Stimulated activated CD4-positive, alpha-beta T cell treated with anti-CD3 and anti-CD28 coated beads, Interleukin-1b, Interleukin-23, amount 100 ng/mL, for 24 hours (primary cell): ENCODE measurements at places on chromosomes 11 and 22.

DNA sequence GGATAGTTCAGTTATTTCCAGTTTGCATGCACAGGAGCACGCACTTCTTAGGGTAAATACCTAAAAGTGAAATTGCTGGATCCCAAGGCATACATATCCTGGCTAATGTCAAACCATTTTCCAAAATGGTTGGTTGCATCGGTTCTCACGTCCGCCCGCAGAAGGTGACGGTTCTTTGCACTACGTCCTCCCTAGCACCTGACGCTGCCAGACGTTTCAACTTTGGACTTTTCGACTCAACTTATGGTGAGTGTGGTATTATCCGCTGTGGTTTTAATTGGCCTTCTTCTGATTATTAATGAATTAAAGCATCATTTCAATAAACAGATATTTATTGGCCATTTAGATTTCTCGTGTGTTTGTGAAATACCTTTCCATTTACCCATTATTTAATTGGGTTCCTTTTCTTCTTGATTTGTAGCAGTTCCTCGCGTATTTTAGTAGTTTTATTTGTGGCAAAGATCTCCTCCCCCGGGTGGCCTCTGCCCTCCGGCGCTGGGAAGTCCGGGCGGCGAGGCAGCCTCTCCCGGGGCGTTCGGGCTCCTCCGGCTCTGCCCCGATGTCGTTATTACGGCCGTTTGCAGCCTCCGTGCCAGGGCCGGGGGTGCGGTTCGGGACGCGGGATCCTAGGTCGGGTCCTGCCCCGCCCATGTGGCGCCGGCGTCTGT, at the start of gene JHY:
JHY (plus strand) TSS at position 571 of the 668 bp plus-strand sequence. CDS start 3,091 bp downstream, outside the sequence.
- DNase-seq = peak; percentile 25

- DNase-seq = no peak
Observed at GRCh38 chr22:32106930-32107329, 52.2 kb downstream of the C22orf42 start.

- no peak for DNase-seq
Observed at GRCh38 chr22:36612458-36612857, 83.5 kb upstream of the EIF3D start.

- no peak for DNase-seq
Observed at GRCh38 chr22:48393041-48393370, 1434.7 kb downstream of the BRD1 start.

GRCh38 chr11:65588199-65589054, 7.2 kb downstream of the KCNK7 start:
- peak; percentile 60 for DNase-seq

DNA sequence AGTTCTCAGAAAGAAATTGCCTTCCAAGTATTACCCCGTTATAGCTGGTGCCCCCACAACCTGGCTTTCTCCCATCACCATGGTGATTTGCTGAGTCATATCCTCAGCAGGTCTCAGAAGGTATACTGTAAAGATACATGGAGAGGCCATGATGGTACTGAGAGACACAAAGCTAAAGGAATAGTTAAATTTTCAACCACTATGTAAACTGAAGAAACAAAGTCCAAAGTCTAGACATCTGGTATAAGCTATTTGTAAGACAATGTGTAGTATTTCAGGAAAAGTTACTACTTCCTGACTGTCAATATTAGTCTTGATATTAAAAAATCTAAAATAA, 377.1 kb downstream of the DCDC1 start:
- no peak for DNase-seq

- no peak for DNase-seq
Observed at GRCh38 chr11:13928566-13929251, 33.8 kb upstream of the SPON1 start.

DNA sequence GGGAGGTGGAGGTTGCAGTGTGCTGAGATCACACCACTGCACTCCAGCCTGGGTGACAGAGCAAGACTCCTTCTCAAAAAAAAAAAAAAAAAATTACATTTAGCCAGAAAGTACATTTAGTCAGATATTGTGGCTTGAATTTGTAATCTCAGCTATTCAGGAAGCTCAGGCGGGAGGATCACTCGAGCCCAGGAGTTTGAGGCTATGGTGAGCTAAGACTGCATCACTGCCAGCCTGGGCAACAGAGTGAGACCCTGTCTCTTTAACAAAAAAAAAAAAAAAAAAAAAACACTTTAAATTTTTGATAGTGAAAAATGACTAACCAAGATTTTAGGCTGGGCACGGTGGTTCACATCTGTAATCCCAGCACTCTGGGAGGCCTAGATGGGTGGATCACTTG, 27.3 kb downstream of the MRTFA start:
- no peak for DNase-seq

GRCh38 chr11:122628810-122629555, 26.5 kb upstream of the UBASH3B start:
- peak; percentile 48 for DNase-seq

DNA sequence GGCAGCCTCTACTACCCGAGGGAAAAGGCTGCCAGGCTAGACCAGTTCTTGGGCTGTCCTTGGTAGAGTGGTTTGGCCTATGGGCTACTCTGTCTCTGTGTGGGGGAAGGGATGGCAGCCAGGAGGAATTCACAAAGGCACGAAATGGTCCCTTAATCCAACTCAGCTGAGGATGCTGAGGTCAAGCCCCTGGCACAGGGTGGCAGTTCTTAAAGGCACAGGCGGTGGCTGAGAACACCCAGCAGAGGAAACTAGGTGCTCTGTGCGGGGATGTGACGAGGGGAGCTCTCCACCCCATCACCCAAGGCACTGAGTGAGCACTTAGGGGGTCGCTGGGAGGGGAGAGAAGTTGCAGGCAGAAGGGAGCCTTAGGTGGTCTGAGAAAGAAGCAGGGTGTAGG, at the start of gene MFRP:
MFRP (minus strand) TSS at position 101 of the 400 bp plus-strand sequence. CDS start 192 bp downstream, outside the sequence.
- DNase-seq = no peak

- DNase-seq = peak; percentile 27
Observed at GRCh38 chr22:22235558-22235957, 9.0 kb upstream of the VPREB1 start.

- no peak for DNase-seq
Observed at GRCh38 chr11:80960381-80961029, 1519.7 kb upstream of the TENM4 start.

DNA sequence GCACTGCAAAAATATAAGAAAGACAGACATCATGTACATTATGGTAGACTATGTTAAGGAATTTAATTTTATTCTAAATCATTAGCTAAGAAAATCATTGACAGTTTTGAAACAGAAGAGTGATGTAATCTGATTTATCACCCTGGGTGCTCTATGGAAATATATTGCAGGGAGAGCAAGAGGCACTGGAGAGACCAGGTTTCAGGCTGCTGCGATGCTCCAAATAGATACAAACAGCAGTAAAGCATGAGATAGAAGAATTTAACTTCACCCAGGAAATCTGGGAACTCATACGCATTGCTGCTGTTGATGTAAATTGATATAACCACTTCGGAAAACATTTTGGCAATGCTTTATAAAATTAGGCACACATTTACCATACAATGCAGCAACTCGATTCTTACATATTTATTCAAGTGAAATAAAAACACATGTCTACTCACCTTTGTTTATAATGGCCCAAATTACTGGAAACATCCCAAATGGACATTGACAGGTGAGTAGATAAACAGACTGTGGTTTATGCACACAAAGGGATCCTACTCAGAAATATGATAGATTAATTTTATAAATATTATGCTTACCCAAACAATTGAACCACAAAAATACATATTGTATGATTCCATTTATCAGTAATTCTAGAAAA, 535.1 kb upstream of the CHORDC1 start:
- no peak for DNase-seq

GRCh38 chr22:44919691-44920090, 90.1 kb downstream of the PHF21B start:
- no peak for DNase-seq

DNA sequence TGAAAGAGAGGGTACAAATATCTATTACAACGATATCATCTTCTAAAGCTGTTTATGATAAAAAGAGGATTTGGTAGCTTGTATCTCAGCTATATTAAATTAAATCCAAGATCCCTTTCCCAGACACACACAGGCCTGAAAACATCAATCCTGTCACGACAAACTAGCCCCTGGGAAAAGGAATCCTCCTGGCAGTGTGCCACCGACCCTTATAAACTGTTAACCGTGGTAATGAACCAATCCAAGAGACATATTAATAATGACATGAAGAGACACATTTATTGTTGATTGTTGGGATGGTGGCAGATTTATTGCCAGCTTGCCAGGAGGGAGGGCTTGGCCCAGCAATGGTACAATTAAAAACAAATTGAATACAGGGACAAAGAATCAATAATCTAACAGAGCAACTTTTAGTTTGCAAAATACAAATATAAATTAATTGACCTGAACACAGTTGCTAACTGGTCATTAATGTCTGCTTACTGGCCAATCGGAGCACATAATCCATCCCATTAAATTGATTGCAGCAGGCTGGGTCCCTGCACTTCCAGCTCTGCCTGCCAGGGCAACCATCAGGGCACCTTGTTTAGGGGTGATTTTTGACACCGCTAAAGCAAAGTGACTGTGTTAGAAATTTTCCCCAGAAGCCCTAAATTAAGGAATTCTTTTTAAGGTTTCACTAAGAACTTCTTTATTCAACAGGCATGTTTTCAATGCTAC, 887.6 kb downstream of the OPCML start:
- no peak for DNase-seq

- DNase-seq = no peak
Observed at GRCh38 chr11:71449596-71449995, 1.4 kb upstream of the DHCR7 start.
